ENCODE measurements at places on chromosomes 6 and 20.
A peak's percentile ranks its signal among the peaks of the same experiment; 100 is the strongest.

DNA sequence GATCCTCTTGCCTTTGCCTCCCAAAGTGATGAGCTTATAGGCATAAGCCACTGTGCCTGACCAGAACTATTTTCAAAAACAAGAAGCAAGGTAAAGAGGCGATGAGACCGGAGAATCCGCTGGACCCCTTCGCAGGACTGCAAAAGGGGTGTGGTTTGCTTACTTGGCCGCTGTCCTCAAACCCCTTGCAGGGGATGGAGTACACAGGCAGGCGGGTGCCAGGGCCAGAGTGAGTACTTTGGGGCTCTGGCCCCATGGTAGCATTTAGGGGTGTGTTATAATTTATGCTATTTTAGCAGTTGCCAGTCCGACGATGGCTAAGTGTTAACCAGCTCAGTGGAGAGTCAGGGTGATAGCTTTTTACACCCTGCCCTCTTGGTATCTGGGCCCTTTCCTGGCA is 1454.9 kb downstream of the HACE1 start:
- DNase-seq, result no peak

DNA sequence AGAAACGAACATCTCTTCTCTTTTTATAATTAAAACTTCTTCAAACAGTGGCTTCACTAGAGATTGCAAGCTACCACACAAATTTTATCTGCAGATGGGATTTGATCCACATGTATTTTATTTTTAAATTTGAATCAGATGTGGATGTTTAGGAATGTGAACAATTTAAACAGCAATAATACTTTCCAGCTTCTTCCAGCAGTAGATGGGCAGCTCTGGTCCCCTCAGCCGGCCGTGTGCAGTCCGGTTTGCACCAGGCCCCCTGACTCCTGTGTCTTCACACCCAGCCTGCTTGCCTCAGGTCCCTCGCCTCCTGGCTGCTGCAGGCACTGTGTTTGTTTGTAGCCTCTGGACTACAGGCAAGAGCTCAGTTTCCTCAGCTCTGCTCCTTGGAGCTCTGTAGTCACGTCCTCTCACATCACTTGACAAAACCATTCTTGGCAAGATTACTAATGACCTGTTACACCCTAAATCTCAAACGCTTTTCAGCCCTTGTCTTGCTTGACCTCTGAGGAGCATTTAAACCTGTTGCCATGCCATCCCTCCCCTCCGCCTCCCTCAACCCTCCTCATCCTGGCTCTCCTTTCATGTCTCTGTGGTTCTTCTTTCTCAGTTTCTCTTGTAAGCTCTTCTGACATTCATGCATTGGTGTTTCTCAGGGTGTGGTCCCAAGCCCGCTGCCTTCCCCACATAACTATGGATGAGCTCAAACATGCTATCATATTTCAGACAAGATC is 13.2 kb upstream of the ZBTB24 start:
- DNase-seq, result no peak

GRCh38 chr20:36173451-36173933 is 19.0 kb downstream of the EPB41L1 start:
- DNase-seq, result no peak

- DNase-seq, result peak; percentile 66
These were observed 277.2 kb downstream of the CDC5L start for GRCh38 chr6:44664716-44665115.

- no peak for DNase-seq
These were observed 519 bp downstream of the CBLN4 start for GRCh38 chr20:56004611-56005388.

DNA sequence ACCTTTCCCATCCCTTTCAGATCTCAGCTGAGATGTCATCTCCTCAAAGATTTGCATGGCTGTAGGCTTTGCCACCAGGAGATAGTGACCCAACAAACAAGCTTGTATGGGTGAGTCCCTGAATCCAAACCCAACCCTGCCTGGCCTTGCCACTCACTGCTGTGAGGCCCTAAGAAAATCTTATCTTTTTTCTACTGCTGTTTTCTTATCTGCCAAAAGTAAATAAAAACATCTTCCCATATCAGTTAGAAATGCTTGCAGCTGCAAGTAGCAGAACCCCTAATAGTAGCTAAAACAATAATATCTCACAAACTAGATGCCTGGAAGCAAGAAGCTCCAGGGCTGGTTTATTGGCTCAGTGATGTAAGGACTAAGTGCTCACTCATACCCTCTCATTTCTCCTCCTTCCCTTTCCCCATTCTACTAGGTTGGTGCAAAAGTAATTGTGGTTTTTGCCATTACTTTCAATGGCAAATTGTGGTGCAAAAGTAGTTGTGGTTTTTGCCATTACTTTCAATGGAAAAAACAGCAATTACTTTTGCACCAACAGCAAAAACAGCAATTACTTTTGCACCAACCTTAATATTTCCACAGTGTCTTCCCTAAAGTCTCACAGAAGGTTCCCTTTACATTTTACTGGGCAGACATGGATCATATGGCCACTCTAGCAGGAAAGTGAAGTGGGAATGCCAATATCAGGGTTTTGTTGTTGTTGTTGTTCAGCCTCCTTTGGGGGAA is 56.7 kb upstream of the PSMF1 start:
- DNase-seq, result no peak

DNA sequence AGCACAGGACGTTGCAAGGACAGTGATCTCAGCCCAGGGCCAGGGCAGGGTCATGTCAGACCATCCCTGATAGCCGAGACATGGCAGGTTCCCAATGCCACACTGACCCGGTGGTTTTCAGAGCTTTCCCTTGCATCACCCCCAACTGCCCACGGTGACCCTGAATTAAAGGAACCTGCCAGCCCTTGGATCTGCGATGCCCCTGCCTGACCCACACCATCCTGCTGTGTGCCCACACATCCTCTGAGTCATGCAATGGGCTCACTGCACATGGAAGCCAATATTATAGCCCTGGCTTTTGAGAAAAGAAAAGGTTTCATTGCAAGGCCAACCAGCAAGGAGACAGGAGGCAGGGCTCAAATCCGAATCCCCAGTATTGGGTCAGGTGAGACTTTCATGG is 132.6 kb upstream of the CST7 start:
- DNase-seq, result no peak

DNA sequence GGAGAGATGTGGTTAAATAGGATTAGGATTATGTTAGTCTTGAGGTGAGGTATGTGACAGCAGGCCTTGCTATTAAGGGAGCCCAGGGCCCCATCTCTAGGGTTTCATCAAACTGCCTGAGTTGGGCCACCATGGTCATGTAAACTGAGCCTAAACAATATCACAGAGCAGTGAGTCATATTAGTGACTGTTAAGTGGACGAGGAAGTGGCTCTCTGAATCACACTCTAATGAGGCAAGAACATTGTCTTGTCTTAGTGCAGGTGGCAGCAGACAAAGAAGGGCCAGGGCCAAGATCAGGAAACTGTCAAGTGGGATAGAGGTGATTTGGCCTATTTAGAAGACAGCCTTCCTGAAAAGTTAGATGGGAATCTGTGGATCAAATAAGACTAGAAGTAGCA is 23.1 kb downstream of the ENPP3 start:
- DNase-seq, result no peak

DNA sequence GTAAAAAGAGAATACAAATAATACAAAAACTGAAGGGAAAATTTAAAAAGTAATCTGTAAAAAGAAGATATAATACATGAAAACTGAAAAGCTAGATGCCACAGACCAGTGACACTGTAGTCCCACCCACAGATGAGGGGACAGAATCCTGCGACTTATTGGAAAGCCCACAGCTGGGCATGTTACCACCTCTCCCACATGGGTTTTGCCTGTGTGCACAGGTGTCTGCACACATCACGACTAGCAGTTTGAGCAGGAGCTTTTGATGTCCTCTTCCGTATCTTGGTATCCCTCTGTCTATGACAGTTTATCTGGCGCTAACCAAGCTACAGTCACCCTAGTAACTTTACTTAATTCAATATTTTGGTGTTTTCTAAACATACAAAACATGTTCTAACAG is 291.1 kb upstream of the EXOC2 start:
- no peak for DNase-seq

Data from right forelimb (tissue), 1 donor.